ENCODE measurements at places on chromosomes 7 and 10.

DNA sequence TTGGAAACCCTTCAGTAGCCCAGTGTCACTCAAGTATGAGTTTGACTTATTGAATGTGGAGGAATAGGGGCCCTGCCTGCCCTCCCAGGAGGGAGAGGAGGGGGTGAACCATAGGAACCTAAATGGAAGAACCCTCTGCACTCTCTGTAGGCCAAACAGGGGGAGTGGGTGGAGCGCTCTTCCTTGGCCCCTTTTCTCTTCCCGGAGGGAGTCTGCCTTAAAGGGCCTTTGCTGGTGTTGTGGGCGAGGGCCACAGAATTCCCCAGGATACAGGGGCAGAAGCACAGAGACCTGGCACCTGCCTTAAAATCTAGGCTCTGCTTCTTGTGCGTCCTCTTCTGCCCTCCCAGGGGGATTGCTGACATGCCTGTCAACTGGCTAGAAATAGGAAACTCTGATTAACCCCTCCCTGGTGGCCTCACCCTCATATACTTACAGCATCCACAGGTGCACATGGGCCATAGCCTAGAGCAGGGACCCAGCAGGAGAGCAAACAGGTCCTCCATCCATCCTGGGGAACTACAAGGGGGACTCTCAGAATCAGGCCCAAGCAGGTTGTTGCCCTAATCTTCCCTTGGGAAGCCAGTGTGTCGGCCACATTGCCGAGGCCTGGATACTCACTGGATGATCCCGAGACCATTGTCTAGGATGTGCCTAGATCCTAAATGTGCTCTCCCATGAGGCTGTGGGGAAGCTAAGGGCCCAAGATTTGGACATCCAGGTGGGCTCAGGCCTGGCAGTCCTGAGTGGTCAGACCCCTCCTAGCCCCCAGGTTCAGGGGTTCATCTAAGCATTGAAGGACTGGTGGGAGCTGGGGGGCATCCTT lies 3.4 kb downstream of the TRIM8 start:
- no peak for DNase-seq

- no peak for DNase-seq
These were observed 89.6 kb downstream of the FOXL3 start for GRCh38 chr7:379456-380138.

GRCh38 chr7:130831817-130832481 lies 97.9 kb upstream of the KLF14 start:
- no peak for DNase-seq

- DNase-seq: peak; percentile 37
These were observed 1.2 kb upstream of the MAT1A start for GRCh38 chr10:80290474-80291220.

DNA sequence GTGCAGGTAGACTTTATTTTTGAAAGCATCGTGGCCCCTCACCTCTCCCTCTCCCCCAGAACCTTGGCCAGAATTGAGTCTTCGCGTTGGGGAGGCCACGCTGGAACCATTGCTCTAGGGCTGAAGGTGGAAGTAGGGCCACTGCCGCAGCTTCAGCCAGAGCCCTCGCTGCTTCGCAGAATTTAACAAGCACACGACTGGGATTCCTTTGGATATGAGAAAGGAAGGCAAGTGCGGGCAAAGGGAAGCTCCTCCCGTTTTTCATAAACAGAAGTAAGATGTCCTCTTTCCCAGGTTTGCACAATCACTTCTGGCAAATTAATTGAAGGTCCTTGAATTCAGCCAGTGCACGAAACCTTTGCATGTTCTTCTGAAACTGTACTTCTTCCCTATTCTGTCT lies 168.1 kb downstream of the CCDC3 start:
- no peak for DNase-seq

DNA sequence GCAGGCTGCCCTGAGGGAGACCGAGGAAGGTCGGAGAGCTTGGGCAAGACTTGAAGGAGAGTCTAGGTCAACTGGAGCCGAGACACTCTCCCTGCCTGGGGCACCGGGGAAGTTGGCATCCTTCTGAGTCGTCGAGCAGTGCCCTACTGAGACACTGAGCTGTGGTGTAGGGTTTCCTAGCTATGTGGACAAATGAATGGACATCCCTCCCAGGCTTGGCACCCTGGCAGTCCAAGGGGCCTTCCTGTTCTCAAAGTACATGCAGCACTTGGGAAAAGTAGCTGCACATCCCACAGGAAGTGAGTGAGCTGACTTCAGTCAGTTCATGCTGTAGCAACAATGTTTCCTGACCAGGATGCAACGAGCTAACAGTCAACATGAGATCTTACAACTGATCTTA lies 57.2 kb upstream of the INPP5A start:
- DNase-seq: no peak

DNA sequence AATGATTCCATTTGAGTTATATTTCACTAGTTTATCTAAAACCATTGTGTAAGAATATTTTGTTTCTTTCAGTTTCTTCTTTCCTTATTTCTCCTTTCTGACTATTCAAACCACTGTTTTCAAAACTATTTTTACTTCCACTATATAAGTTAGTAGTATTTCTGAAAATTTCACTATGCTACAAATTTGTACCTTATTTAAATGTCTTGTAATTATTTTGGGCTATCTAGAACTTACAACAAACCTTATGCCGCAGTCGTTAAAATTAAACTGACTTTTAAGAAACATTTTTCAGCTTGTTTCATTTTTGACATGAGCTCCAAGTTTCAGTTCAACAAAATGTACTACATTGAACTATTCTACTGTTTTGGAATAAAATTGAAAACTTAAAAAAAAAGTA lies 1.8 kb downstream of the TFEC start:
- DNase-seq: no peak

DNA sequence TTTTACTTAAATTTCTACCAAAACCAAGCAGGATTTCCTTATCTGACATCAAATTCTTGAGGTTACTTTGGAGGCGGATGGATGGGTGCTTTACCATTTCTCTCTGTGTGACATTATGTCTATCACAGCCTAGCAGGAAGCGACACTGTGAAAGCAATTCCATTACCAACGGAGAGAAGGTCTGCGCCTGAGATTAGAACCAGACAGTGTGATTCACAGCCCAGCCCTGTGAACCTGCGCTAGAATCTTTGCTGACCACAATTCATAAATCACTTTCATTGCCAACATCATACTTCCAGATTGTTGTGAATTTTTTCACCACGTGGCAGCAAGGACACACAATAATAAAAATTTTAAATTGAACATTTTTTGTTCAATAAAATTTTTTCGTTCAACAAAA lies 126.5 kb downstream of the CUBN start:
- peak; percentile 77 for DNase-seq

GRCh38 chr10:7410862-7411670 lies at the start of gene SFMBT2:
SFMBT2 (minus strand) TSS chr10:7411034; CDS start chr10:7381898, 29,136 bp downstream.
- no peak for DNase-seq

GRCh38 chr7:132817949-132818348 lies 241.7 kb upstream of the PLXNA4 start:
- no peak for DNase-seq

DNA sequence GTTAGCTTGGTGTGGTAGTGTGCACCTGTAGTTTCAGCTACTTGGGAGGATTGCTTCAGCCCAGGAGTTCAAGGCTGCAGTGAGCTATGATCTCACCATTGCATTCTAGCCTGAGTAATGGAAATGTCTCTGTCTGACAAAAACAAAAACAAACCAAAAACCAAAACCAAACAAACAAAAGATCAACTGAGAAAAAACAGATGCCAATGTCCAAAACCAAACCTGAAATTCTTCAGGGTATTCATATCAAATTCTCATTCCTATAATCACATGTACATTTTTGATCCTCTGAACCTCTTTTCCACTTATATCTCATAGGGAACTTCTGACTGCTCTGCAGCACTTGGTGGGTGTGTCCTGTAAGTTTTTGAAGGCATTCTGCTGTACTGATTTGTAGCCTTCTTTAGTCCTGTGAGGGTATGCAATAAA lies 87.0 kb downstream of the CDK6 start:
- DNase-seq: no peak

- DNase-seq: no peak
These were observed 20.0 kb downstream of the RBM17 start for GRCh38 chr10:6108631-6109443.
